Activated gamma-delta T cell (primary cell): ENCODE measurements at places on chromosomes 13 and 19.

DNA sequence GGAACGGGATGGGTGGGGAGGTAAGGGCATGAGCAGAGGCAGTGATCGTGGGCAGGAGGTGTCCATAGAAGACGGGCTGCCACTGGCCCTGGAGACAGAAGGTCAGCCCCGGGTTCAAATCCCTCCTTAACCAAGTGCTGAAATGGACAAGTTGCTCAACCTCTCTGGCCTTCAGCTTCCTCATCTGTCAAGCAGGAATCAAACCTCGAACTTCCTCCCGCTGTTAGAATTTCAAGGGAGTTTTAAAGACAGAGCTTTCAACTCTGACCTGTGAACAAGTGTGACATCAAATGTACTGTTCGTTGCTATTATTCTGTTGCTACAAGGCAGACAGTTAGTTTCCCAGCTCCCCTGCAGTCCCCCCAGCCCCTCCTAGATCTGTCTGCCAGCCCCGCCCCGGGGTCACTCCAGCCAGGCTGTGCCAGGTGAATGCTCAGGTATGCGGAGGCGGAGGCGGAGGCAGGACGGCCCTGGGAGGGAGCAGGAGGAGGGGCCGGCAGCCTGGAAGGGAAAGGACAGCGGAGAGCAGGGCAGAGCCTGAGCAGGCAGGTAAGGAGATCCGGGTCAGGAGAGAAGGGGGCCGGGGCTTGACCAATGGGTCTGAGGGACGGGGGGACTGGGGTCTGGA is at the start of gene EPS8L1:
Gene EPS8L1, plus strand, starts transcription at position 499 of the 628 bp plus-strand sequence. CDS start 576 bp downstream, outside the sequence.
- DNase-seq = no peak

DNA sequence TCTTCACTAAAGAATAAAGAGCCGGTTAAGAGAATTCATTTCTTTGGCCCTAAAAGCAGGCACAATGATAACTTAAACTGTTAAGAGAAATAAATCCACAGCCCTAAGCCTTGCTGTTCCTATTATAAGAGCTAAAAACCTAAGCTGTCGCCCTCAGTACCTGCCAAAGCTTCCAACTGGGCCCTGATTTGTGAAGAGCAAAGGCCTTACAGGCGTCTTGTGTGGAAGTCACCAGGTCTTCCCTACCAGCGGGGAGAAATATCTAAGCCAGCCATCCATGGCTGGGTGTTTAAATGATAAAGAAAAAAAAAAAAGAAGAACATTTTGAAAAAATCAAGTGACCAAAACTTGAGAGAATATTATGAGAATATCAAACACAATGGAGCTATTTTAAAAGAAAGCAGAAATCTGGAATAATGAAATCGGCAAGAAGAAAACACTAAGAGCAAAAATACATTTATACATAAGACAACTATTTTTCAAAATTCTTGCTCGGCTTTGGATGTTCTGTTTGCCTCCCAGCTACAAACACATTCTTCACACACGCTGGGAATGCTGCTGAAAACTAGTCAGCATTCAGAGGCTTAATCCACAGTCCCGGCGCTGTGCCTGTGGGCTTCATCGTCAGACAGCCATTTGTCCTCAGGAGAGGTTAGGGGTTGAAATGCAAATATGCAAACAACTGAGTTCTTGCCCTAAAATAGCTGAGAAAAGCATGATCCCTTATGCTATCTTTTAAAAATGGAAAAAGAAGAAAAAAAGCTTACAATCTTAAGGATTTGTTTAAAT is 89.8 kb upstream of the LSM14A start:
- DNase-seq = no peak

DNA sequence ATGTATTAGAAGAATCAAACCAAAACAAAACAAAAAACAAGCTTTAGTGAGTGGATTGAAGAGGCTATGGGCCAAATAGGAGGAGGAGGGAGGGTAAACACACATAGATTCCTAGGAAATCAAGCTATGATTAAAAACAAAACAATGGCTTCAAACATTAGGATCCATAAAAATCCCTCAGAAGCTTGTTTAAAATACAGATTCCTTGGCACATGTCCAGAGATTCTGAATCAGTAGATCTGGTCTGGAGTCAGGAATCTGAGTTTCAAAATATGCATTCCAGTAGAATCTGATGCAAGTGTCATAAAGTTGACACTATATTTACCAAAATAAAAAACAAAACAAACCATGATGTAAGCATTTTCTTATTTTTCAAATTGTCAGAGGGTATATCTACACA is 692.8 kb upstream of the SGCG start:
- DNase-seq = no peak

DNA sequence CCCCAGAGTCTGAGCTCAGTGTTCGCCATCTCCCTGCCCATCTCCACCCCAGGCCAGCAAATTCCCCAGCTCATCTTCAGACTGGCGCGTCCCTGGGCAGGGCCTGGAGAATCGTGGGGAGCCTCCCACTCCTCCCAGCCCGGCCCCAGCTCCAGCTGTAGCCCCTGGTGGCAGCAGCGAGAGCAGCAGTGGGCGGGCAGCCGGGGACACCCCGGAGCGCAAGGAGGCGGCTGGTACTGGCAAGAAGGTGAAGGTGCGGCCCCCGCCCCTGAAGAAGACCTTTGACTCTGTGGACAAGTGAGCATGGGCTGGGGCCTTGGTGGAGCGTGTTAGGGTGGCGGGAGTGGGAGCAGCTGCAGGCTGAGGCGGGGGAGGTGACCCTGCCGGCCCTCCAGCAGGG is 8.4 kb upstream of the PRR19 start:
- no peak for DNase-seq

DNA sequence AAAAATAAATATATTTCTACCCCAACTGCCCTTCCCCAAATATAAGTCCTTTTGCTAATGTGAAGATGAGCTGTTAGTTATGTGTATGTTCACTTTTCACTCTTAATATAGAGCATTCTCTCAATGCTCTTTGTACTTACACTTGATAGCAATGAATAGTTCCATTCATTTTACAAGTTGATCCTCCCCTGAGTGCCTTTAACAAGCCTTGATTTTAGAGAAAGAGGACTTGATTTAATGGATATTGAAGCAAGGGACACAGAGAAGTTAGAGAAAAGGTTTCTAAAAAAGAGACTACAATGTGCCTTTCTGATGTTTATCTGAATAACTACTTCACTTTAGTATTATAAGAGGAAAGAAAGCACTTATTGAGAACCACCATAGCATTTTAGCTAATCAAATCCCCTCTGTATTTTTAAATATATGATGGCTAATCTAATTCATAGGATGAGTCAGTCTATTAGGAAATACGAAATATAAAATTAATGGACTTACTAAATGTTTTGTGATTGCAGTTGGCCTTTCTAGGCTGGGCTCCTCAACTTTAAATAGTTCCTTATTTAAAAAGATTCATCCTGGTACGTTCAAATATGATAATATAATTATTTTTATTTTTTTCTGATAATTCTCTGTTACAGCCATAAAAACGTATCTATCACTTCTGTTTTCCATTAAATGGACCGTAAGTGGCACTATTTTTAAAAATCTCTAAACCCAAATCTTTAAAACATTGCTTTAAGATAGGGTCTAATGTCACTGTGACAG is 1097.8 kb upstream of the SLC10A2 start:
- DNase-seq = no peak

DNA sequence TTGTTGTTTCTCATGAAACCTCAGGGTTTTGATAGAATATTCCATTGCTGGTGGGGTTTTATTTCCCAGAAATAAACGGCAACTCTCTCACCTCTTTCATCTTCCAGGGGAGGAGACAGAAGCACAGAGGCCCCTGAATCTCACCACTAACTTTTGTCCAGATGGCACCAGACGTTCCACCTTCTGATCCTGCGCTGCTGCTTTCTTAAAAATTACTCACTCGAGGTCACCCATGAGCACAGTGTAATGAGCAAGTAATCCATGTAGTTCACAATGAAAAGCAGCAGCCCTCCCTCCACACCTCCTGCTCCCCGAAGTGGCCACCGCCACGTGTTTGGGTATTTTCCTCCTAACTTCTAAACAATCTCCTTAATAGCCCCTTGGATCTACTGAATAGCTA is 51.3 kb downstream of the TEX29 start:
- no peak for DNase-seq

- no peak for DNase-seq
Measured at GRCh38 chr19:3441089-3441985, 39.0 kb downstream of the SMIM24 start.

DNA sequence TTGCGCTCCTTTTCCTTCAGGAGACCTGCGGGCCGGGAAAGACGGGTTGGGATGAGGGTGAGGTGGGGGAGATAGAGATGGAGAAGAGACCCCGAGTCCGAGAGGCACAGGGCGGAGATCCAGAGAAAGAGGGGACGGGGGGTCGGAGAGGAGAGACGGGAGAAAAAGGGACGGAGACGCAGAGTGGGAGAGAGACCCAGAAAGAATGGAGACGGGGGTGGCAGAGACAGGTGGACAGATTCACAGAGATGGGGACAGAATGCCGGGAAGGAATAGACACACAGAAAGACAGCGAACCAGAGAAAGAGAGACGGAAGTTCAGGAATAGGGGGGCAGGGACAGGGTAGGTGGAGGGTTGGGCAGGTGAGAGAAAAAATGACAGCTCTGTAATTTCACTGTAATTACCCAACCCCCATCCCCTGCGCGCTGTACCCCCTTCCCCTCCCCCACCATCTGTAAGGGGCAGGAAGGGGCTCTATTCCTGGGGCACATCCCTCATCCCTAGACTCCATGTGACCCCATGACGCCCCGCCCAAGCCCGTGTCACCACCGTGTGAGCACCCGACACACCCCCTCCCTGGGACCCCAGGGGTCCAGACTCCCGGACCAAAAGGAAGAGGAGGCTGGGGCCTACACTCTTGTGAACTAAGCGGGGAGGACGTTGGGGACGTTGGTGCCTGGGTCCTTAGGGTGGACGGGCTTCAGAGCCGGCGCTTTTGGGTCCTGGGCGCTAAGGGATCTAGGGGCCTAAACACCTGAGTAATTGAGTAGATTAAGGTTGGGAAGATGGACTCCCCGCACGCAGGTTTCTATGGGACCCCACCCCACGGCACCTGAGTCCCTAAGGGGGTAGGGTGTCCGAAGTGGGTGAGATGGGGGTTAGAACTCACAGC is 967 bp downstream of the DBP start:
- no peak for DNase-seq
